ENCODE measurements at places on chromosomes 11 and 22.

DNA sequence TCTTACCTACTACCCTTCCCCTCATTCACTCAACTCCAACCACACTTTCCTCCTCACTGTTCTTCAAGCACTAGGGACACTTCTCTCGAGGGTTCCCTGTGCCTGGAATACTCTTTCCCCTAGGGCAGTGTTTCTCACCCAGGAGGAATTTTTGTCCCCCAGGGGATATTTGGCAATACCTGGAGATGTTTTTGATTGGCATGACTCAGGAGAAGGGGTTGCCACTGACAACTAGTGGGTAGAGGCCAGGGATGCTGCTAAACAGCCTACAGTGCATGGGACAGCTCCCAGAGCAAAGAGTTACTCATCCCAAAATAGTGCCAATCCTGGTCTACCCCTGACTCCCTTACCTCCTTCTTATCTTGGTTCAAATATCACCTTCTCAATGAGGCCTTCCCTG is 40.0 kb downstream of the BTG4 start:
- no peak for DNase-seq

DNA sequence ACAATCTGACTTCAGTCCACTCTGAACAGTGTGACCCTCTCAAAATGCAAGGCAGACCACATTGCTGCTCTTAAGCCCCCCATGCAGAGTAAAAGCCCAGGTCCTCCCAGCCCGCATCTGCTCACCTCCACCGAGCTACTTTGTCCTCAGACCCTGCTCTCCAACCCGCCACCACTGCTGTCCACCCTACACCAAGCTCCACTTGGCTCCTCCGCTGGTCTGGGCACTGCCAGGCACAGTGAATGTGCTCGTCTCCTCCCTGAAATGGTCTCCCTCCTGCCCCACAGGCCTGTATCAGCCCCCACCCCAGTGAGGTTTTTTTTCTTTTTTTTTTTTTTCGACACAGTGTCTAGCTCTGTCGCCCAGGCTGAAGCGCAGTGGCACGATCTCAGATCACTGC is 67.4 kb upstream of the ARFGAP3 start:
- no peak for DNase-seq

- DNase-seq: no peak
Measured at GRCh38 chr22:47174671-47175112, 412.2 kb downstream of the TBC1D22A start.

DNA sequence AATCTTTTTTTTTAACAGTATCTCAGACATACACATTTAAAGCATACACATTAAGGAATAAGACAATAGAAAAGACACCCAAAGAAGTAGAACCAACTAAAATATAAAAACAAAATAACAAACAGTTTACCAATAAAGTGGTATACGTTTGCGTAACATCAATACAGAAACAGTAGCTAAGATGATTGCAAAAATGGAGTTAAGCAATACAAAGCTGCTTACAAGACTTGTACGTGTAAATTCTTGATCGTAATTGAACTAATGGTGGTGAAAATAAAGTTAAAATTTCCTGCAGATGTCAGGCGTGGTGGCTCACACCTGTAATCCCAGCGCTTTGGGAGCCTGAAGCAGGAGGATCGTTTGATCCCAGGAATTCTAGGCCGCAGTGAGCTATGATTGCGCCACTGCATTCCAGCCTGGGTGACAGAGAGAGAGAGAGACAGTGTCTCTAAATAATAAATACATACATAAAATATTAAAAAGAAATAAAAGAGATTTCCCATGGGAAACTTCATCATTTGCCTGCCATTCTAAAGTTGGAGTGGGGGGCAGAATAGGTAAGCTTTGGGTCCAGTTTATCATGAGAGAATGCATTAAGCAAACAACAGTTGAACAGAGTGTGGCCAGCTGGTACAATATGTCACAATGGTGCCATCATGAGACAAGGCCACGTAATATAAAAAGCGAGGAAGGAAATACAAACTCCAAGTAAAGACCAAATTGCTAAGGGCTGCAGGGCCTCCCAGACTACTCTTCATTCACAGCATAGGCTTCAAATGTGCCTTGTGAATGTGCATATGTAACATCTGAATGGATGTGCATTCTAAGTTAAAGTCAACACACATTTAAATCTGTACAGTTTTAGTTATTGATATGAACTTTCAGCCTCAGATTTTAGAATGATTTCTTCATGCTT is 38.9 kb upstream of the EED start:
- DNase-seq: peak; percentile 24

GRCh38 chr11:116276051-116277044 is 496.4 kb downstream of the BUD13 start:
- DNase-seq: peak; percentile 72

DNA sequence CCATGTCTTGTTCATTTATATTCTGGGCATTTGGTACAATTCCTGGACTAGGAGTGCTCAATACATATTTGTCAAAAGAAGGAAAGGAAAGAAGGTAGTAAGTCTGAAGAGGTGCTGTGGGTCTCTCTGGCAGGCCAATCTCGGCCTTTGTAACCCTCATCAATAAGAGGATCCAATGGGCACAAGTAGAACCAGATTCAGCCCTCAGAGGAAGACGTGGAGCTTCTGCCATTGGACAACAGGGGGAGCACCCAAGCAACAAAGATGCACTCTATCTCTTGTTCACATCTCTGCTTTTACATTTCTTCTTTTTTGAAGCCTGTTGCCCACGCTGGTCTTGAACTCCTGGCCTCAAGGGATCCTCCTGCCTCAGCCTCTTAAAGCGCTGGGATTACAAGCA is 2.2 kb upstream of the VPS11 start:
- no peak for DNase-seq

DNA sequence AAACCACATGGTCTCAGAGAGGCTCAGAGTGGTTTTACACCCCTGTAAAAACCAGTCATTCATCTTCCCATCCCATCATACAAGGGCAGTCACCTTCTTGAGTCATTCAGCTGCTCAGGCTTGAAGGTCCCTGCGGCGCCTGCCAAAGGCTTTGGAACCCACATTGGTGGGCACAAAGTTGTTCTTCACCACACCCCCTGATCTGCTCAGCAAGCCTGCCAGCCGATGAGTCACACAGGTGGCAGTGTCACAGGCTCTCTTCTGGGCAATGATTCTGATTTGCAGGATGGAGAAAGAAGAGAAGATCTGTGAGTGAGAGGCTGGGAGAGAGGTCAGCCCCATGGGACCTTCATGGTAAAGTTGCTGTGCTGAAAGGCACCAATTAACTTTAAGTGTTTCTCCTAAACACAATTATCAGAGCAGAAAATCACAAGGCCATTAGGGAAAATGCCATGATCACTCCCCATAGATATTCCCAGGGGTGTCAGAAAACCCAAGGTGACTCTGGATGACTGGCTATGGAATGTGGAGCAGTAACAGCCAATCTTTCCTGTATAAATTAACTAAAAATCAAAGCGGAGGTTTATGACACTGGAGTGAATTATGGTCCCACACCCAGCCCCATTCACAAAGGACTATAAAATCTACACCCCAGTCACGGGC is 4.4 kb downstream of the CALCA start:
- DNase-seq: peak; percentile 83

- peak; percentile 16 for DNase-seq
Measured at GRCh38 chr11:70608568-70609470, 210.5 kb downstream of the CTTN start.

DNA sequence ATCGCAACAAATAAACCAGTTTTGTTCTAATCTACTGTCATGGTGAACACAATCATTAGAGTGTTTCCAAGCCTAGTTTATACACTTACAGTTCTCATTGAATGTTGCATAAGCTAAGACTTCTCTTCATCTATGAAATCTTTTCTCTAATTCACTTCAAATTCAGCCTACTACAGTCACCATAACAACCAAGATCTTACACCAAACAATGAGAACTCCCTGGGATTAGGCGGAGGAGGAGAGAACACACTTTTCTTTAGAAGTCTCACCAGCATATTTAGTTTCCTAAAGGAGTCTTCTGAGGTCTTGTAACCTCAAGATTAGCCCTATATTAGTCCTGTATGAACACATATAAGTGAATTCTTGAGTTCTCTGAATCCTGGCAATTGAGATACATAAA is 1889.7 kb downstream of the LRRC4C start:
- DNase-seq: no peak

GRCh38 chr11:61193596-61193995 is 9.7 kb upstream of the PGA3 start:
- no peak for DNase-seq

- DNase-seq: no peak
Measured at GRCh38 chr11:6655790-6656583, at the start of gene DCHS1. Gene DCHS1 (minus strand): TSS chr11:6655809. CDS start chr11:6641613, 14,196 bp downstream.

- DNase-seq: no peak
Measured at GRCh38 chr22:40463683-40464082, 93.3 kb downstream of the SGSM3 start.

- DNase-seq: no peak
Measured at GRCh38 chr11:17250561-17251350, 25.8 kb upstream of the NUCB2 start.

- no peak for DNase-seq
Measured at GRCh38 chr11:121113611-121114010, 12.6 kb downstream of the TECTA start.

- DNase-seq: no peak
Measured at GRCh38 chr11:34707462-34707840, 86.6 kb downstream of the EHF start.

DNA sequence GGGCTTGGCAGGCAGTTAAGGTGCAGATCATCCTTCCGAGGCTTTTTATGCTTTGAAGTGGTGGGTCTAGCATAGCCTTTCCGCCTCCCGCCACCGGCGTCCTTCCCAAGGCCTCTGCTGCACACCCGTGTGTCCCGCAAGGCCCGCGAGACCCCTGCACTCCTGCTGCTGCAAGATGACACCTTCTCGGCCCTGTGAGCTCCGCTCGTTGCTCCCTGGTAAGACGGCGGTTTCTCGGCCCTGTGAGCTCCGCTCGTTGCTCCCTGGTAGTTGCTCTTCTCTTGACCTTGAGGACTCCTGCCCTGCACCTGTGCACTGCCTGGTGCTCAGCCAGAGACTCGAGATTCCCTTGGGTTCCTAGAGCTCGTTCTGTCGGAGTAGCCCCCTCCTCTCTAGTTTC is 17.9 kb upstream of the TRMU start:
- DNase-seq: no peak

DNA sequence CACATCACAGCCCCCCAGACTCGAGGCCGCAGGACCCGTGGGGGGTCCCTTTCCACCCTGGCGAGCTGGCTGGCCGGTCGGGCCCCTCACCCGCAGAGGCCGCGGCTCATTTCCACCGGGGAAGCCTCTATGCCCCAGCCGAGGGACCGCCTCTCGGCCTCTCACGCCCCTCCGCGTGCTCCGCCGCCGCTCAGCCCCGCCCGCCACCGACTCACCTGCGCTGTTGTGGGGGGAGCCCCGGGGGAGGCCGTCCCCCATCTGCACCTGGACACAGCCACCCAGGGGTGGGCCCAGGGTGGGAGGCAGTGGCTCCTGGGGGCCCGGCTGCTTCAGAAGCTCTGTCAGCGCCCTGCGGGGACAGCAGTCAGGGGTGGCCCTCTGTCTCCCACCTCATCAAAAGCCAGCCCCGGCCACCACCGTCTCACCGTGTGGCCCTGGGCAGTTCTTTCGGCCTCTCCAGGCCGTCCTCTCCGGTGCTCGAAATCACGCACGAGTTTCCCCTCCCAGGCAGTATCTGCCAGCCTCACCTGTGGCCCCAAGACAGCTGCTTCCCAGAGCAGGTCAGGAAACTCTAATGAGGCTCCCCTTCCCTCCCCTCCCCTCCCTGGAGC is 3.8 kb downstream of the SHISA8 start:
- no peak for DNase-seq

- DNase-seq: no peak
Measured at GRCh38 chr22:36175892-36176291, 15.3 kb upstream of the APOL3 start.

- DNase-seq: no peak
Measured at GRCh38 chr22:26746311-26746710, 88.9 kb downstream of the MIAT start.

DNA sequence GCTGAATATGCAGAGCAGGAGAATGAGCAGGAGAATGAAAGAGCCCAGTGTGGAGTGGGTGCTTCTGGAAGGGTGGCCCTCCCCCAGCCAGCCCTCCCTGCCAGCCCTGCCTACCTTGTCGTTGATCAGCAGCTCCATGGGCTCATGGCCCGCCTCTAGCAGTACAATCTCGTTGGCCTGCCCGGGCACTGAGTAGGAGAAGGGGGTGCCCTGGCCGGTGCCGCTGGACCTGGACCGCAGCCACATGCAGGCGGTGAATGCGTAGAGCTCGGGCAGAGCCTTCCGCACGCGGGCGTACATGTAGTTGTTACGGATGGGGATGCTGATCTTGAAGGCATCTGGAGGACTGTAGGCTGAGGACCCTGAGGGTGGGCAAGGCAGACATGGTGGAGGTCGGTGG is 17.4 kb downstream of the NPTXR start:
- no peak for DNase-seq

DNA sequence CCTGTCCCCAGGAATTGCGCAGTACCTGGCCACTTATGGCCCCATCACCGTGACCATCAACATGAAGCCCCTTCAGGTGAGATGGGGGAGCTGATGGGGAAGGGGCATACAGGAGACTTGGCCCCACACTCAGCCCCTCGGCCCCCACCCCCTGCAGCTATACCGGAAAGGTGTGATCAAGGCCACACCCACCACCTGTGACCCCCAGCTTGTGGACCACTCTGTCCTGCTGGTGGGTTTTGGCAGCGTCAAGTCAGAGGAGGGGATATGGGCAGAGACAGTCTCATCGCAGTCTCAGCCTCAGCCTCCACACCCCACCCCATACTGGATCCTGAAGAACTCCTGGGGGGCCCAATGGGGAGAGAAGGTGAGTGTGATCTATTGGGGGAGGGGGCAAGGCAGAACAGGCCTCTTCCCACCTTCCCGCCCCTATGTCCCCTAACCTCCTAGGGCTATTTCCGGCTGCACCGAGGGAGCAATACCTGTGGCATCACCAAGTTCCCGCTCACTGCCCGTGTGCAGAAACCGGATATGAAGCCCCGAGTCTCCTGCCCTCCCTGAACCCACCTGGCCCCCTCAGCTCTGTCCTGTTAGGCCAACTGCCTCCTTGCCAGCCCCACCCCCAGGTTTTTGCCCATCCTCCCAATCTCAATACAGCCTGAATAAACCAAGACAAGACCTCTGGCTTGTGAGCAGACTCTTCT is 3.6 kb downstream of the CTSW start:
- DNase-seq: no peak

DNA sequence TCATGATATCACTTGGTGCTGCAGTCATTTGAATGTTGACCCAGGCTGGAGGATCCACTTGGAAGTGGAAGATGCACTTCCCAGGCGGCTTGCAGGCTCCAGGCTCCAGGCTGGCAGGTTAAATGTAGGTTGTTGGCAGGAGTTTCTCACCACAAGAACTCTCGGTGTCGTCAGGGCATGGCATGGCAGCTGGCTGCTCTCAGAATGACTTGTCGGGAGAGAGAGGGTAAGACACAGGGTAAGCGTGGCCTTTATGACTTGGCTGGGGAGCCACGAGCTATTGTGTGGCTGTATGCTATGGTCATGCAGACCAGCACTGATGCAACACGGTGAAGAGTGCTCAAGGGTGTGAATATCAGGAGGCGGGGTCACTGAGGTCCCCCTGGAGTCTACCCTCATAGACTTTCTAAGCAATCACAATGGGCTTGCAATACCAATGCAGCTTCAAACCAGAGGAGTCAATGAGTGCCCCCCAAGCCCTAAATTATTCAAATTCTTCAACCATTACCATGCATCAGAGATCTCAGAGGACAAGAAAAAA is 1027.7 kb downstream of the OPCML start:
- DNase-seq: peak; percentile 72

GRCh38 chr11:1333860-1334259 is 24.4 kb upstream of the TOLLIP start:
- no peak for DNase-seq

GRCh38 chr11:122209619-122210366 is 93.8 kb upstream of the BLID start:
- DNase-seq: no peak

GRCh38 chr11:31825838-31826484 is 14.8 kb upstream of the PAX6 start:
- DNase-seq: no peak

- DNase-seq: no peak
Measured at GRCh38 chr11:87878373-87878825, 296.8 kb downstream of the RAB38 start.
